ENCODE measurements at places on chromosomes 1 and 21.

- DNase-seq: no peak
Observed at GRCh38 chr1:2778220-2778592, 23.3 kb downstream of the TTC34 start.

DNA sequence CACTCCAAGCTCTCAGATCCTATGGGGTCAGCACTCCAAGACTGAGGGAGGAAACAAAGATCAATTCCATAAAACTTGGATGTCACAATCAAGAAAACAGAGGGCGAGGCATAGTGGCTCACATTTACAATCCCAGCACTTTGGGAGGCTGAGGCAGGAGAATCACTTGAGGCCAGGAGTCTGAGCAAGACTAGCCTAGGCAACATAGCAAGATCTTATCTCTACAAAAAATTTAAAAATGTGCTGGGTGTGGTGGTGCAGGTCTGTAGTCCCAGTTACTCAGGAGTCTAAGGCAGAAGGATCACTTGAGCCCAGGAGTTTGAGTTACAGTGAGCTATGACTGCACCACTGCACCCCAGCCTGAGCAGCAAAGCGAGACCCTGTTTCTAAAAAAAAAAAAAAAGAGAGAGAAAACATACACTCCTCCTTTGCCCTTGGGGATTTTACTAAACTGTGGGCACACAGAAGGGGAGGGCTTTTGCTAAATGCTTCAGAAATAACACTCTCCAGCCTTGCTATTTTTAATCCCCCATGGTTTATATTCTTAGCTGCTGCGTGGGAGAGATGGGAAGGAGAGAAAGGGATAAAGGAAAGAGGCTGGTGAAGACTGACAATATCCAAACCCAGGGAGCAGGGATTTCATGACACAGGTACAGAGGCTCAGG, 18.1 kb downstream of the ARHGEF2 start:
- DNase-seq: no peak

DNA sequence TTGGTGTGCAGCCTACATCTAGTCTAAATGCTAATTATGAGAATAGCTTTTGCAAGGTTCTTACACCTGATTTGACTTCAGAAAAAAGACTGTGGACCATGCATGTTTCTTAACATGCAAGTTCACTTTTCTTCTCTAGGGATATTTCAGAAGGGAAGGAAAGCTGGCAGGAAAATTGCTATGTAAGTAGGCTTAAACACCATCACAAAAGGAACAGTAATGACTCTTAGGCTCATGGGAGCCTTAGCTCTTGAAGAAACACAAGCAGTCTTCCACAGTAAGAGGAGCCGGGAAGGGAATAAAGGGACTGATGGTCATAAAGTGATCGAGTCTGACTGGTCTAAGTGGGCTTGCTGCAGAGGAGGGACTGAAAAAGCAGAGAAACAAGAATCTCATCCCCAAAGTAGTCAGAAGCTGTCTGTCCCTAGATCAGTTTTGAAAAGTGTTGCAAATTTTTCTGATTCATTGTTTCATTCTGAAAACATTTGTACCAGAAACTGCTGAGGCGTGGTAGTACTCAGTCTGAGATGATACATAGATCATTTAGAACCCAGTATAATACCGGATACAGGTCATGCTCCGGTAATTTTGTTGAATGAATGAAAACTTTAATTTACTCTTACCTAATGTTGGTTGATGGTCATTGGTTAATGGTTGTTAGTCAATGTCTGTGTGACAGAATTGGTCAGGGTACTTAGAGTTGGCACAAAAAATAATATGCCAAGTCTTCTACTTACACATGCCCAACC, 40.9 kb downstream of the SMYD2 start:
- DNase-seq: no peak

- peak; percentile 69 for DNase-seq
Observed at GRCh38 chr1:204127597-204128242, 24.1 kb downstream of the ETNK2 start.

DNA sequence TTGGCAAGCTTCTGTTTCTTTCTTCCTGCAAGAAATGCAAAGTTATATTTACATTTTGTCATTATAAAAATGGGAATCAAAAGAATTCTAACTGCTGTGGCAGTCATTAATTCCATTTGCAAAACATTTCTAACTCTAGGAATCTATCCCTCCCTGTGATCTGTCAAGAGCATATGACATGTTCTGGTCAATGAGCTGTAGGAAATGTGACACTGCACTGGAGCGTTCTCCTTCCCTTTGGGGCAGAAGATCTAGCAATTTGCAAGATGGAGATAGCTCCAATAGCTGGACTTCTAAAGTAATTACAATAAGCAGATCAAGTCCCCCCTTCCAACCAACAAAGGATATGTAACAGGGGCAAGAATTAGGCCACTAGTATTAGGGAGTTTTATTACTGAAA, 6.3 kb downstream of the TOMM20 start:
- no peak for DNase-seq

GRCh38 chr1:99705385-99705784, 59.5 kb downstream of the PALMD start:
- DNase-seq: no peak

GRCh38 chr1:19941206-19941568, 17.8 kb upstream of the PLA2G2E start:
- no peak for DNase-seq

- DNase-seq: peak; percentile 12
Observed at GRCh38 chr21:42039470-42039901, 29.3 kb upstream of the ZBTB21 start.

All from brain microvascular endothelial cell (primary cell).